ENCODE measurements at places on chromosomes 1 and 21. TPM values are rescaled to one million over a fixed set of nuclear protein-coding genes. Genes with fewer than 3 reads are reported as not detected.
A peak's percentile ranks its signal among the peaks of the same experiment; 100 is the strongest.

GRCh38 chr1:8077120-8077573 is 51.0 kb upstream of the ERRFI1 start:
- peak; percentile 60 for DNase-seq

- DNase-seq = no peak
Observed at GRCh38 chr1:25055961-25056360, 125.9 kb upstream of the RUNX3 start.

GRCh38 chr1:61125263-61125662 is 42.9 kb downstream of the NFIA start:
- DNase-seq = no peak

Gene C2CD4D
- polyA plus RNA-seq = not detected

- no peak for DNase-seq
Observed at GRCh38 chr1:224387302-224387912, 30.7 kb downstream of the CNIH4 start.

Gene RHCE
- 1.3 TPM for polyA plus RNA-seq

Gene EXO1
- polyA plus RNA-seq = 10.9 TPM

- DNase-seq = peak; percentile 22
Observed at GRCh38 chr1:89855413-89856123, 34.7 kb downstream of the LRRC8D start.

- no peak for DNase-seq
Observed at GRCh38 chr21:43303275-43304178, 123.4 kb downstream of the SIK1 start.

GRCh38 chr1:244952280-244952933 is 88.1 kb upstream of the HNRNPU start:
- DNase-seq = no peak

Gene GLIS1
- polyA plus RNA-seq = 0.26 TPM

Gene ADGRL4
- polyA plus RNA-seq = 12.8 TPM

Gene HUNK
- polyA plus RNA-seq = 8.7 TPM

DNA sequence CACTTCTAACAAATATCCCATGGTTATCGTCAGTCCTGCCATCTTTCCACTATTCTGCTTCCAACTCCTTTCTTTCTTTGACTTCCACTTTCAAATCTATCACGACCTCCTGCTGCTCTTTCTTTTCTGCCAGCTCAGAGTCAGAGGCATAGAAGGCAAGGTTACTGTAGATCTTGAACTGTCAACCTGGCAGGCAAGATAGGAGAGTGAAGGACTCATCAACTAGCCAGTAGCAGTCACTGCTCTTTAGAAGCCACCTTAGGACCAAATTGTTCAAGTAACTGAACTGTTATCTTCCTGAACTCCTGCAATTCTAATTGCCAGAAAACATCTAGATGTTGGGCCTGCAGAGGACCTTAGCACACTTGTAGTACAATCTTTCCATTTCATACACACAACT is 13.1 kb upstream of the FCER1A start:
- no peak for DNase-seq

Gene ATP1A2
- 59.0 TPM for polyA plus RNA-seq

Gene PLEKHN1
- polyA plus RNA-seq = not detected

Gene RPE65
- polyA plus RNA-seq = not detected

Gene KCNK1
- 1.9 TPM for polyA plus RNA-seq

- no peak for DNase-seq
Observed at GRCh38 chr1:6440198-6441126, 15.9 kb downstream of the ESPN start.

Gene ORC1
- polyA plus RNA-seq = 2.5 TPM

DNA sequence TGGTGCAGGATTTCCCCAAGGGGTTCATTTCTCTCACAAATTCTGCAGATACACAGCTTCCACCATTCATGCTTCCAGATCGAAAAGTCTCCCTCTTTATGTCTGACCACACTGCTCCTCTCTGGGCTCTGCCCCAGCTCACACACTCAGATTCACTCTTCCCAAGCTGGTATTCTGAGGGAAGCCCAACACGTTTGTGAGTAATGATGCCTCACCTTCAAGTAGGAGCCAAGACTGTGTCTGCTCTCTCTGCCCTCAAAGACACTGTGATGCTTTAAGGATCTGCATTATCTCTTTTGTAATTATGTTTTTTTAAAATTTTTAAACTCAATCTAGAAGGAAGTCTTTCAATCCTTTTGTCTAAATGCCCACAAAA is 19.8 kb downstream of the PRAMEF11 start:
- no peak for DNase-seq

Gene HPDL
- polyA plus RNA-seq = 1.1 TPM
